MG63 (cell line): ENCODE measurements at places on chromosomes 11 and 22. TPM values are rescaled to one million over a fixed set of nuclear protein-coding genes. Genes with fewer than 3 reads are reported as not detected.

DNA sequence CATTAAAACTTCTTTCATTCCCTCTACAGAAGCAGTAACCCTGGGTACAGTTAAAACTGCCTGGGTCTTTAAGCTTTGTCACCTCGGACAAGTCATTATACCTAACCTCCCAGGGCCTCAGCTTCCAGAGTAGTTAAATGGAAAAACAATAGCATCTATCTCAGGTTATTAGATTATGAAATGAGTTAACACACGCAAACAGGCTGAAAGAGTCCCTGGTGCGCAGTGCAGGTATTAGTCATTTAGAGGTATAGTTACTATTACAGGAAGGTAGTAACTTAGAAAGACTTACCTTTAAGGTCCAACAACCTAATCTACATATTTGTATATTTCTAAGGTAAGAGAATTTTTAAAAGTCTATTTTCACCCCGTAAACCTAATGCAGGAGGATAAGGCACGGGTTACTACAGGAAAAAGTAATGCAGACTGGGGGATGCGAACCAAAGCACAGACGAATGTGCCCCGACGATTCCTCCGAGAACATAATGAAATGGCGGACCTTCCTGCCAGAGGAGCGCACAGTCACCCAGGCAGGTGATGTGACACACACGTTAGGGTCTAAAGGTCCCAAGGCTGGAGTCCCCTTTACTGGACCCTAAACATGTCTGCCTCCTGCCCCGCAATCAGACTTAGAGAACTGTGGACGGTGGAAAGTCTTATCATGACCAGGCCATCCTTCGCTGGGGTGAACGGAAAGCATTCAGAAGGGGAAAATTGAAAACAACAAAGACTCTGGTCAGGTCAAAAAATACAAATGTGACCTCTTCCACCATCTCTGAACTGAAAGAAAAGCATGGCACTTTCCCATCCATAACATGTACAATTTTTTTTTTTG is 1.3 kb downstream of the NAP1L4 start:
- DNase-seq, result no peak

GRCh38 chr22:48182031-48182430 is 1419.6 kb downstream of the TBC1D22A start:
- DNase-seq, result no peak

Gene SOX10
- not detected in 2 replicates for total RNA-seq

DNA sequence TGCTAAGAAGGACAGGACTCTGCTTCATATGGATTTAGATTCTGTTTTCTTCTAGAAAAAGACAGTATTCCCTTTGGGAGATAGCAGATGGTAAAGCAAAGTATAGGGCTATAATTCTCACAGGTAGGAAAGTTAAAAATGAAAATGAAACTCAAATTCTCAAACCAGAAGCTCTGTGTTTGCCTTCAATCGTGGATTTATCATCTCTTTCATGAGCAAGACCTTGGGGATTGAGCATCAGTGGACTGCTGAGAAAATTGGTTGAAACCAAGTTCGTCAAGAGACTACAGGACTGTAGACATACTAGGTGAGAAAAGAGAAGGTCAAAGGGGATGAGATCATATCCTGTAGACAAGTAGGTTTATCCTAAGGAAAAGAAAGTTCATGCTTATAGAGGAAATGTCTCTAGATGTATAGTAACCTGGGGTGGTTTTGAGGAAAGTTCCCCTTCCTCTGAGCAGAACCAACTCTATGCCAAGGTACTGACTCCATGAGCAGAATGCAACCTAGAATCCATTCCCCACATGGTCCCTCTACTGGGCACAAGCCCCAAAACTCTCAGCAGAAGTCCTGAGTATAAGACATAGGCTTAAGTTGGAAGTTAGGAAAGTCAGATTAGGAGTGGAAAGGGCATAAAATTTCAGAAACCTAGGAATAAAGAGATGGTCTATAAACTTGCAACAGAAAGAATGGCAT is 46.5 kb downstream of the SLC5A12 start:
- DNase-seq, result no peak

Gene GSTT2B
- 23.8 and 23.9 TPM in 2 replicates for total RNA-seq
